ENCODE measurements at places on chromosomes 7 and 10.

DNA sequence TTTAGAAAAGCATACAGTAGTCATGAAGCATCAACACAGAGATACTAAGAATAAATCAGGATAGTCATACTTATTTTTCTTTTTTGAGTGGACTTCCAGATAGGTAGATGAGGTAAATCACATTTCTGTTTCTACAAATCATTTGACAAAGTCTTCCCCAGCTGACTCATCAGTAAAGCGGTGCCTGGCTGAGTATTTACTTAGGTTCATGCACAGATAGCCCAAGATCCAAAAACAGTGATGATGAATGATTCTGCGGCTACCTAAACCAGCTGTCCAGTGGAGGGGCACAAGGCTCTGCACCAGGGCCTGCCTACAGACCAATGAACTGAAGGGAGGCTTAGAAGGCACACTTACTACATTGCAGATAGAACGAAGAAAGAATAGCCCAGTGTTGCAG is 113.1 kb downstream of the PARP12 start:
- H3K36me3 ChIP-seq = no peaks in the 10 kb centered on the region
- peaks cover 15% of the 10 kb centered on the region for H3K27me3 ChIP-seq
- no peak for DNase-seq
- H3K27ac ChIP-seq = no peak overlapping the region
- H3K4me3 ChIP-seq = no peak overlapping the region
- H3K4me1 ChIP-seq = no peaks in the 10 kb centered on the region

- H3K27me3 ChIP-seq = no peaks in the 10 kb centered on the region
- peaks cover 23% of the 10 kb centered on the region for H3K36me3 ChIP-seq
- DNase-seq = no peak
Measured at GRCh38 chr10:96704563-96704962, 15.8 kb downstream of the PIK3AP1 start.

DNA sequence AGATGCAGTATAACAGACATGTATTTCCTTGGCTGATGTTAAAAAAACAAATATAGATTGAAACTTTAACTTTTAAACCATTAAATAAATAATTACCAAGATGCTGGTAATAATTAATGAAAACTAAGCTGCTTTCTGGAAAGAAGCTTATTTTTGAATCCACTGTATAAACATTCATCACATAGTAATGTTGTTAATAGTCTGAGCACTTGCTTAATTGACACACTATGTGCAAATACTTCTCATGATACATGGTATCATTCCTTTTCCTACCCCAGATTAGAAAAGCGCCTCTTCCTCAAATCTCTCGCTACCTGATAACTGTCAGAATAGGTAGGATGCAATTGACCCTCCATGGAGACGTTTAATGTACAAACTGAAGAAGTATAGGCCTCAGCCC is 15.0 kb upstream of the COL28A1 start:
- H3K27ac ChIP-seq = no peak overlapping the region
- DNase-seq = no peak
- H3K27me3 ChIP-seq = no peaks in the 10 kb centered on the region
- H3K4me3 ChIP-seq = no peak overlapping the region
- H3K36me3 ChIP-seq = no peaks in the 10 kb centered on the region
- H3K4me1 ChIP-seq = no peaks in the 10 kb centered on the region

DNA sequence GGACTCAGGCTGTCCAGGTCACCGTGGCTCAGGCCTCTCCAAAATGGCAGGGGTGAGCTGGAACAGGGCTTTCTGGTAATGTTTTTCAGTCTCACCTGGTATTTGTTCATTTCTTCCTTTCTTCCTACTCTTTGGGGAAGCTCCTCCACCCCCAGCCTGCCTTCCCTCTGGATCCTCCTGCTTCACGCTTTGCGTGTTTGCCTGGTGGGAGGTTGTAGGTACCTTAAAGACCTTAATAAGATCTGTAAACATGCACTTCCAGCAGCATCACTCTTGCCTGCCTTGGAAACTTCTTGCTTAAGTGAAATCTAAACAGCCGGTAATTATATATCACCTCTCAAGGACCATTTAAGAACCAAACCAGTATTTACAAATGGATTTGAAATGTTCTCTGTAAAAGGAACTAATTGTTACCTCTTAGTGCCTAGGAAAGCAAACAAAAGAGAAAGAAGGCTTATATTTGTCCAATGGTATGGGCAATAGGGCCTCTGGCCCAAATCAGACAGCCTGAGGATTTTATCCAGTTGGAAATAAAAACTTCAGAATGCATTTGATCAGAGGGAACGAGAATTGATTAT is 339.9 kb downstream of the CCSER2 start:
- no peak overlapping the region for H3K27ac ChIP-seq
- H3K36me3 ChIP-seq = no peaks in the 10 kb centered on the region
- H3K4me3 ChIP-seq = no peak overlapping the region
- no peaks in the 10 kb centered on the region for H3K27me3 ChIP-seq

- H3K27me3 ChIP-seq = no peaks in the 10 kb centered on the region
- H3K4me3 ChIP-seq = no peak overlapping the region
- H3K27ac ChIP-seq = no peak overlapping the region
- H3K36me3 ChIP-seq = no peaks in the 10 kb centered on the region
Measured at GRCh38 chr10:34292675-34293074, 522.4 kb downstream of the PARD3 start.

- no peaks in the 10 kb centered on the region for H3K27me3 ChIP-seq
- no peak overlapping the region for H3K27ac ChIP-seq
- no peak for DNase-seq
- H3K4me3 ChIP-seq = no peak overlapping the region
Measured at GRCh38 chr7:23012908-23013714, 819 bp downstream of the HYCC1 start.

GRCh38 chr10:1550291-1550595 is 187.1 kb downstream of the ADARB2 start:
- H3K27ac ChIP-seq = no peak overlapping the region
- no peaks in the 10 kb centered on the region for H3K27me3 ChIP-seq
- H3K36me3 ChIP-seq = no peaks in the 10 kb centered on the region
- no peak overlapping the region for H3K4me3 ChIP-seq
- no peaks in the 10 kb centered on the region for H3K4me1 ChIP-seq

DNA sequence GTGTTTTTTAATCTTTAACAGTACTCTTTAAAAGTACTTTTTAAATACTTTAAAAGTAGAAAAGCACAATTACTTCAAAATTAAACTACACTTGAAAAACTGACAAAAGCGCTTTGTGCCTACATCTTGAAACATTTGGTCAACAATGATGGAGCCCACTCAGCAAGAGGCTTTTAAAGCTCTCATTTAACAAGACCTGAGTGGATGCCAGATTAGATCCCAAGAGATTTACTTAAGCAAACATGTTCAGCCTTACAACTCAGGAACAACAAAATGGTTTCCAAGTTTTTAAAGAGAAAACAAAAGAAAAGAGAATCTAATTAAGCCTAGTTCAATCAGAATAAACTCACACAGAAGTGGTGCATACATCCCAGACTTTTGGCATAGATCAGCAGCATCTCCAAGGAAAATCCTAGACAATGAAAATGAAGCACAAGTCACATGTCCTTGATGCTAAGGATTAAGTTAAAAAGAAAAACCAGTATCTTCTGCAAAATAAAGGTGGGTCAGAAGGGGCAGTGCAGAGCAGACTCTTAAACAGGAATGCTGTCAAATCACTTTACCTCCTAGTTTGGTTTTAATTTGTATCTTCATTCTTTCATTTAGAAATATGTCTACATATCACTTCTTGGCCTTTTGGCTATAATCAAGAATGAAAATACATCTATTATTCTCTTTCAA is 26.2 kb downstream of the HIBADH start:
- no peaks in the 10 kb centered on the region for H3K27me3 ChIP-seq
- H3K27ac ChIP-seq = no peak overlapping the region
- no peak for DNase-seq
- peaks cover 33% of the 10 kb centered on the region for H3K4me1 ChIP-seq
- H3K4me3 ChIP-seq = no peak overlapping the region
- peaks cover 9% of the 10 kb centered on the region for H3K36me3 ChIP-seq
